ENCODE measurements at places on chromosomes 7 and 10.

- DNase-seq, result no peak
These were observed 202.0 kb upstream of the SEMA3C start for GRCh38 chr7:81120803-81121202.

DNA sequence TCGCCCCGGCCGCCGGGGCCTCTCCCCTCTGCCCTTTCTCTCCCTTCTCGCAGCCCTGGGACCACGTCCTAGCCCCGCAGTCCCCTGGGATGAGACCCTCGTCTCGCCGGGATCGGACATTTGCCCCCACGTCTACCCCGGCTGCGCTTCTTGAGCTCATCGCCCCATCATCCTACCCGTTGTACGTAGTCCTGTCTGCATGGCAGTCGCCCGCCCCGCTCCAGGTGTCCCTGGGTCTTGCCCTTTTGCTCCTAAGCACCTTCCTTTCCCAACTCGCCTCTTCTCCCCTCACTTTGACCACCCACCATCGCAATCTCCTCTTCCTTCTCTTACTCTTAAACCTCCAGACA lies 582 bp downstream of the TPST1 start:
- DNase-seq, result no peak

DNA sequence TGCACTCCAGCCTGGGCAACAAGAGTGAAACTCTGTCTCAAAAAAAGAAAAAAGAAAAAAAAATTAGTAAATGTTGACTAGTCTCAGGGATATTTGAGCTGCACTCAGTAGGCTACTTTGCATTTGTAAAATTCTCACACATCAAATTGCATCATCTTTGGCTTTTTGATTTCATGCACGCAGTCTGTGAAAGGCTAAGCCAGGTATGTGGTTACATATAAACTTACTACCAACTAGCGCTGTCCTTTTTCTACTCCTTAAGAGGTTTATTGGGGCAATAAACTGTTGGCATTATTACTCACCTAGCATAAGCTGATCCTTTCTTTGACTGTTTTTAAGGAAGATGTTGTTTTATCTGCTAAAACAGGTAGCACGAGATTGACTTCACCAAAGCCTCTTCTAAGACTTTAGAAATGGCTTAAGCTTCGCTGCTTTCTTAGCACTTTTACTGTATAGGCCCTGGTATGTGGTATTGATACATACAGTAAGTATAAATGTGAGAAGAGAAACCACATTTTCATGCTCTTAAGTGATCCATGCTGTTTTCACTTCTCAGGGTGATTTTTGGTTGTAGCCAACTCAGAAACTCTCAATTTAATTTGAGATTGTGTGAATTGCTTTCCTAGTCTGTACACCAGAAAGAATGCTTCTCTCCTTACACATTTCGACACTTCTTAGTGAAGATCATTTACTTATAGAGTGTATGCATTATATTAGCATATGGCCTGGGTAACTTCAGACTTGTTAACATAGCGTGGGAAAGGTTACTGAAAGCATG lies 323.9 kb downstream of the AUTS2 start:
- no peak for DNase-seq

DNA sequence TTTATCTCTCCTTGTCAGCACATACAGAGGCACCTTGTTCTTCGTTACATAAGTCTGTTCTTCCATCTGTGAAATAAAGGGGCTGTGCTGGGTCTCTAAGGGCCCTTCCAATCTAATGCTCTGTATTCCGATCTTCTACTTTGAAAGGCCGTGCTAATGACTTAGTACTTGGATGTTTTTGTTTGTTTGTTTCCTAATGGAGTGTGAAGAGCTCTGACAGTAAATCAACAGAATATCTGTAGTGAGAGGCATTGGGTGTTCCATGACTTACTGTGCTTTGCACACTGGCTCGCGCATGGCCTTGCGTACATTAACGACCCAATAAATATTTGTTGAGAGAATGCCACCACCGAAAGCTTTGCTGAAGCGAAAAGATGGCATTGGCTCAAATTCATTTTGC lies 162.1 kb downstream of the CHN2 start:
- no peak for DNase-seq

DNA sequence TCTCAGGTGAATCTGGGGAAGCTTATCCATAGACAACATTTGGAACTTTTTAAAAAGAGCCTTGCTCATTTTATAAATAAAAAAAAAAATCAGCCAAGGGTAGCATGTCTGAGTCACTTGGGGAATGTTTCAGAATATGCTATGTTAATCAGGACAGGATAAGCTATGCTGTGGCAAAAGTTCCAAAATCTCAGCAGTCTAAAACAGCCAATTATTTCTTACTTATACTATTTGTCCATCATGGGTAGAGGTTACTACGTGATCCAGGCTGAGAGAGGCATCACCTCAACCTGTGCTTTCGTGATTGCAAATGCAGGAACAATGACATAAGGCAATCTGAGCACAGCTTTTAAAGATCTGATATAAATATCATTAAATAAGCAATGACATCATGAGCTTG lies 6.5 kb downstream of the SLC13A1 start:
- no peak for DNase-seq
